ENCODE measurements at places on chromosomes 3 and 15.

DNA sequence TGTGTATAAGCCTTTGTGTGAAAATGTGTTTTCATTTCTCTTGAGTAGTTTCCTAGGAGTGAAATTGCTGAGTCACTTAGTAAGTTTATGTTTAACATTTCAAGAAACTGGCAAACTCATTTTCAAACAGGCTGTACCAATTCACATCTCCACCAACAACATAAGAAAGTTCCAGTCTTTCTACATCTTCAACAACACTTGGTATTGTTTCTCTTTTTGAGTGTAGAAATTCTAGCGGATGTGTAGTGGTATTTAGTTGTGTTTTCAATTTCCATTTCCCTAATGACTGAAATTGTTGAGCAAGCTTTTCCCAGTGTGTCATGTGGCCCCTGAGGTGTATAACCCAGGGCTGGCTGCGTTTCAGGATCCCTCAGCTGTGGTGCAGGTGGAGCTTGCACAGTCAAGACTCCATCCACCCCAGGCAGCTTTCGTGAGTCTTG is 258.5 kb downstream of the PDCD6IP start:
- DNase-seq, result no peak

- DNase-seq, result no peak
Measured at GRCh38 chr3:33918126-33918756, 119.8 kb downstream of the PDCD6IP start.

- DNase-seq, result peak; percentile 63
Measured at GRCh38 chr15:73927003-73927475, 777 bp downstream of the LOXL1 start.

GRCh38 chr15:96500508-96500907 is 170.0 kb downstream of the NR2F2 start:
- DNase-seq, result no peak

- DNase-seq, result no peak
Measured at GRCh38 chr3:19384868-19385267, 236.6 kb downstream of the KCNH8 start.

DNA sequence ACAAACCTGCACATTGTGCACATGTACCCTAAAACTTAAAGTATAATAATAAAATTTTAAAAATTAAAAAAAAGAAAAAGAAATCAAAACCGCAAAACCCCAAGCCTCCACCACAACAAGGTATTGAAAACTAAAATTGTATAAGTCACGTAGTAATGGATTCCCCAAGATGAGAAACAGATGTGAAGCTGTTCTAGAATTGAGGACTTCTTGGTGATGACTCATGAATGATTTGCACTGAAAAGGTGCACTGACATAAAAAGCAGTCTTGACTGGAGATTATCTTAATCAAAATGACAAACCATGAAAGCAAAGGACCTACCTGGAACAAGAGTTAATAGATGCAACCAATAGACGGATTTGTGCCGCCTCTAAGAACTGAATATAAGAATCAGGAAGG is 225.8 kb downstream of the MYRIP start:
- no peak for DNase-seq

- DNase-seq, result peak; percentile 38
Measured at GRCh38 chr3:28326458-28326926, 22.0 kb upstream of the ZCWPW2 start.

GRCh38 chr15:63422891-63423590 is 41.4 kb upstream of the CA12 start:
- DNase-seq, result no peak

GRCh38 chr3:39350714-39351113 is 21.2 kb downstream of the CCR8 start:
- DNase-seq, result no peak

DNA sequence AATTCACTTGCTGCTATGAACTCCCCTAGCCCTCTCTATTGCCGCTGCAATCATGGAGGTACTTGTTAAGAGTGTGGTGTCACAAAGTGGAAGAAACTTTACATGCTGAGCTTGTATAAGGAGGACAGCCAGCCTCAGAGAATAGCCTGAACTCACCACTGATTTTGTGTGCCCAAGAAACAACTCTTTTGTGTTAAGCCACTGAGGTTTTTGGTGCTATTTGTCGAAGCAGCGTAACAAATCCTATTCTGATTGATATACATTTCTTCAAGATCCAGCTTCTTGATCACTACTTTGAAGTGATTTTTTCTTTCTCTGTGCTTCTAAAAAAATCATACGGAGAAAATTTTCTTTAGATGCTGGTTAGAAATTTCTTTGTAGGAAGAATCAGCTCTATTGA is 132.4 kb downstream of the MEIS2 start:
- DNase-seq, result no peak

- DNase-seq, result no peak
Measured at GRCh38 chr15:69474291-69474690, 21.7 kb downstream of the RPLP1 start.

DNA sequence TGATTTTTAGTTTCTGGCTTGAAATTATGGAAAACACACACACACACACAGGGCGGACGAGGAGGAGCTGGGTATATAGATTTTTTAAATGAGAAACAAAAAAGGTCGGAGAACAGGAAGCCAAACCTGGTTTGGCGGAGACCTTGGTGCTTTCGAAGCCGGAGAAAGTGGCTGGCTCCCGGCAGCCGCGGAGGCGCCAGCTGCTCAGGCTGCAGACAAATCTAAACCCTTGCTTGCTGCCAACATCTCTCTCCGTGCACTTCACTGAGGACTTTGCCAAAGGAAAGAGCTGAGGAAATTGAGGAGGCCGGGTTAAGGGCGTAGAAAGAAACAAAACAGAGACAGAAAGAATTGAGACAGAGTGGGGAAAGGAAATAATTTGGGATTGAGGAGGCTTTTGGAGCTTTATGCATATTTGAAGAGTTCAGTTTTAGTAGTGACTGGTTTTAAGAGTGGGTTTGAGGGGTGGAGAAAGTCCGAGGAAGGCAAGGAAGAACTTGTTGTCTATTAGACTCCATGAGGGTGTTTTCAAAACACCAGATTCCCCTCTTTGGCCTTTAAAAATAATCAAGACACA is 2.2 kb downstream of the ZIC1 start:
- DNase-seq, result no peak

- no peak for DNase-seq
Measured at GRCh38 chr3:31979001-31979697, 1.9 kb downstream of the OSBPL10 start.

DNA sequence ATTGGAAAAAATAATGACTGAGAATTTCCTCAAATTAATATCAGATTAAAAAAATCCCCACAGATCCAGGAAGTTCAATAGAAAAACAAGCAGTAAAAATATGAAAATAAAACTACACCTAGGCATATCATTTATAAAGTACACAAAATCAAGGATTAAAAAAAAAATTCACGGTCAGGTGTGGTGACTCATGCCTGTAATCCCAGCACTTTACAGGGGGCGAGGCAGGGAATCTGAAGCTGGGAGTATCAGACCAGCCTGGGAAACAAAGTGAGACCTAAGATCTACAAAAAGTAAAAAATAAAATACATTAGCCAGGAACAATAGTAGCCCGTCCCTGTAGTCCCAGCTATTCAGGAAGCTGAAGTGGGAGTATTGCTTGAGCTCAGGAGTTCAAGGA is 778.3 kb upstream of the ALCAM start:
- DNase-seq, result no peak

GRCh38 chr3:55658270-55658669 is 171.2 kb upstream of the WNT5A start:
- DNase-seq, result no peak

DNA sequence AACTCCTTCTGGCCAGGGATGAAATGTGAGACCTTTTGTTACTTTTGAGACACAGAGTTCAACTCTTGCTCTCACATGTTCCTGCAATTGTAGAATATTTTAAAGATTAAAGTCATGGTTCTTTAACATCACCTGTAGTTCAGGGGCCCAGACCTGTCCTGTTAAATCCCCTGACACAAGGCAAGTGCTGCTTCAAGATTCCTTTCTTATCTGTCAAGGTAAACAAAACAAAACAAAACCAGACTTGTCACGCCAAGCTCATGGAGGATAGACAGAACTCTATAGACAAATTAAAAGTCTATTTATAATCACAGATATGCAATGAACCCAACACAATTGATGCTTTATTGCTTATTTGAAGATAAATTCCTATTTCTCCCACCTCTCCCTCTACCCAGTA is 48.6 kb upstream of the NEDD4 start:
- no peak for DNase-seq

GRCh38 chr15:72911626-72912025 is 128.1 kb upstream of the ADPGK start:
- DNase-seq, result no peak

All from CD4-positive, alpha-beta T cell treated with Interleukin-17A for 4 hours (primary cell).